ENCODE measurements at places on chromosomes 11 and 22. TPM values are rescaled to one million over a fixed set of nuclear protein-coding genes. Genes with fewer than 3 reads are reported as not detected.
A peak's percentile ranks its signal among the peaks of the same experiment; 100 is the strongest.

GRCh38 chr22:23256986-23257888, 76.9 kb downstream of the BCR start:
- H3K27ac ChIP-seq, result peak overlapping the region; percentile 88
- no peak overlapping the region for H3K4me3 ChIP-seq
- H3K4me1 ChIP-seq, result peaks cover 12% of the 10 kb centered on the region
- peak; percentile 51 for DNase-seq

DNA sequence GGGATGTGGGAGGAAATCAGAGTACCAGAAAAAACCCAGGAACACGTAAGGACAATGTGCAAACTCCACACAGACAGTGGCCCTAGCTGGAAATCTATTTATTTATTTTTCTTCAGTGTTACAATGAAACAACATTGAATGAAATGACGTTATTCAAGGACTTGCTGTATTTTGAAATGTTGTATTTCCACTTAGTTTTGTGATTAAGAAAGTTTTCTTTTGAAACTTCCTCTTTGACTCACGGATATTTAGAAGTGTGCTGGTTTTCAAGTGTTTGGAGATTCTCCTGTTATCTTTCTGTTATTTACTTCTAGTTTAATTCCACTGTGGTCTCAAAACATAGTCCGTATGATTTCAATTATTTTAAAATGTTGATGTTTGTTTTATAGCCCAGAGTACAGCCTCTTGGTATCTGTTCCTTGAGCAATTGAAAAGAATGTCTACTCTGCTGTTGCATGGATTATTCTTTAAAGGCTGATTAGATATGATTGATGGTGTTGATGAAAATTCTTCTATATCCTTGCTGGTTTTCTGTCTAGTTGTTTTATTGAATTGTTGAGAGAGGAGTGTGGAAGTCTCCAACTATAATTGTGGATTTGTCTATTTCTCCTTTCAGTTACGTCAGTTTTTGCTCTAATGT, 141.0 kb downstream of the ARHGAP20 start:
- no peaks in the 10 kb centered on the region for H3K4me1 ChIP-seq
- peaks cover 96% of the 10 kb centered on the region for H3K27me3 ChIP-seq
- no peak overlapping the region for H3K27ac ChIP-seq
- no peak overlapping the region for H3K4me3 ChIP-seq

DNA sequence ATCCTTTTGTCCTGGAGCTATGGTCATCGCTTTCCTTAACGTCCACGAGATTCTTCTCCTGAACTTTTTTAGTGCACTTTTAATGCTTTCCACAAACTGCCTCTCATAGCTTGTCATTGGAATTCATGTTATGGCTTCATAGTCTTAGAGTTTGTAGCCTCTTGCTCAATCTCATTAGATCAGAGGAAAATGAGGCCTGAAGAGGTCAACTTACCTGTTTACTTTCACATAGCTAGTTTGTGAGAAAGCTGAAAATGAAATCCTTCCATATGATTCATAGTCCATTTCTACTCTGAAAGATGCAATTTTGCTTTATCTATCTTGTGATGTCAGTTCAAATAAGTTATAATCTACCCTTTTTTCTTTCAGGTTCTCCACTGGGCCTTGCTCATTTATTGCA, 1747.2 kb upstream of the RAG2 start:
- H3K27ac ChIP-seq, result no peak overlapping the region
- H3K4me1 ChIP-seq, result peaks cover 6% of the 10 kb centered on the region
- no peaks in the 10 kb centered on the region for H3K27me3 ChIP-seq
- no peaks in the 10 kb centered on the region for H3K36me3 ChIP-seq
- H3K4me3 ChIP-seq, result no peak overlapping the region

DNA sequence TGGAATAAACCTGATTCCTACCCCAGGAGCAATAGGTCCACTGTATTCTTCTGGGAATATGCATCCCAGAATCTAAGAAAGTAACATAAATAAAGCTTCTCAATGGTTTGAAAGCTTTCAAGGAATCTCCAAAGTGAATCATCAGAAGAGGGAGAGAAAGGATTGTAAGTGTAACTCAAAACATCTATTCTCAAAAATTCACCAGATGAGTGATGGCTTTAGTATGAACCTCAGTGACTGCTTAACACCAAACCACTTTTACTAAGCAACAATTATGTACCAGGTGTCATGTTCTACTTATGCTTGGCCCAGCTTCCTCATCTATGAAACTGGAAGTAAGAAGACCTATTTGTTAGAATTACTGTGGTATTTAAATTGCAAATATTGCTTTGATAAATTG, 7.4 kb downstream of the RAB38 start:
- peaks cover 16% of the 10 kb centered on the region for H3K36me3 ChIP-seq
- H3K4me1 ChIP-seq, result peaks cover 45% of the 10 kb centered on the region
- H3K4me3 ChIP-seq, result no peak overlapping the region
- DNase-seq, result no peak

- no peak overlapping the region for H3K4me3 ChIP-seq
- H3K27me3 ChIP-seq, result peaks cover 91% of the 10 kb centered on the region
- H3K27ac ChIP-seq, result no peak overlapping the region
- DNase-seq, result no peak
Observed at GRCh38 chr11:83645561-83645960, 359.4 kb upstream of the CCDC90B start.

DNA sequence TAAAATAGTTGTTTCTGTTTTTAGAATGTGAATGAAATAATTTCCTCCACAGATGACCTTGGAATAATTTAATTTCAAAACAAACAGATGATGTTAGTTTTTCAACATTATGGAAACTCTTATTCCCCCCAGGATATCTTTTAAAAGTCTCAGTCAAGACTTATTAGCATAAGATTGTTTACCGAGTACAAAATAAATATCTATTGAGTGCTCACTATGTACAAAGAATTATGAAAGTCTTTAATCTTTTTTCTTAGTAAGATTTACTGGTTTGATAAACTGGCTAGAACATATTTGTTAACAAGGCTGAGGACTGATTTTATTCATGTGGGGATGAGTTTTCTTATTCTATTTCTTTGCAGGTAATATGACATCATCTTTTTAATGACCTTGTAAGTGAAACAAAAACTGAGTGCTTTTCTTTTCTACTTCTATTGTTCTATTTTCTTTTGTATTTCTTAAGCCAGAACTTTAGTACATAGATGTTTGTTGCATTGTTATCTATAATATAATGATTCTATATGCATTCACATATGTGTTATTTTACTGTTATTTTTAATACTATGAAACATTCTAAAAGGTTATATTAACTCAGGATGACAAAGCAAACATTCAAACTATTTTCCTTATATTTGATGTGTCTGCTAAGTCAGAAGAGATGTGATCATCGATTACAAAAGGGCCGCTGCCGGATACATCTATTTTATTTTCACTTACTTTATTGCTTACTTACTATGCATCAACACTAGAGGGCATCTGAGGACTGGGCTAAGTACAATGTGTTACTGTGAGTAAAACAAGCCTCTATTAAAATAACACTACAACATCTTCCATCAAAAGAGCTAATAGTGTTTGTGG, 111.0 kb upstream of the ARHGAP42 start:
- H3K27ac ChIP-seq, result no peak overlapping the region
- H3K27me3 ChIP-seq, result peaks cover 22% of the 10 kb centered on the region
- no peak overlapping the region for H3K4me3 ChIP-seq
- no peaks in the 10 kb centered on the region for H3K36me3 ChIP-seq
- H3K4me1 ChIP-seq, result no peaks in the 10 kb centered on the region

GRCh38 chr22:42388130-42388797, 43.9 kb downstream of the NFAM1 start:
- no peaks in the 10 kb centered on the region for H3K4me1 ChIP-seq
- H3K36me3 ChIP-seq, result no peaks in the 10 kb centered on the region
- no peak for DNase-seq
- H3K27ac ChIP-seq, result no peak overlapping the region
- H3K27me3 ChIP-seq, result peaks cover 19% of the 10 kb centered on the region
- no peak overlapping the region for H3K4me3 ChIP-seq

DNA sequence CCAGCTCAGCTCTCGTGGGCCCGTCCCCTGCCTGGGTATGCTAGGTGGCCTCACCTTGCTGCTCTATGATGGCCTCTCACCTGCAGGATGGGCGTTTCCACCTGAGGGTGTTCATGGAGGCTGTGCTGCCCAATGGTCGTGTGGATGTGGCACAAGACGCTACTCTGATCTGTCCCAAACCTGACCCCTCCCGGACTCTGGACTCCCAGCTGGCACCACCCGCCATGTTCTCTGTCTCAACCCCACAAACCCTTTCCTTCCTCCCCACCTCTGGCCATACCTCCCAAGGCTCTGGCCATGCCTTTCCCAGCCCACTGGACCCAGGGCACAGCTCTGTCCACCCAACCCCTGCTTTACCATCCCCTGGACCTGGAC, 2.1 kb downstream of the ZP1 start:
- no peaks in the 10 kb centered on the region for H3K4me1 ChIP-seq
- H3K36me3 ChIP-seq, result no peaks in the 10 kb centered on the region
- no peak for DNase-seq

GRCh38 chr11:12430954-12431595, 53.7 kb downstream of the PARVA start:
- peak overlapping the region; percentile 95 for H3K27ac ChIP-seq
- H3K4me1 ChIP-seq, result peaks cover 23% of the 10 kb centered on the region

- no peak overlapping the region for H3K27ac ChIP-seq
- no peak for DNase-seq
- peaks cover 73% of the 10 kb centered on the region for H3K36me3 ChIP-seq
Observed at GRCh38 chr11:43392713-43393112, 34.0 kb downstream of the TTC17 start.

DNA sequence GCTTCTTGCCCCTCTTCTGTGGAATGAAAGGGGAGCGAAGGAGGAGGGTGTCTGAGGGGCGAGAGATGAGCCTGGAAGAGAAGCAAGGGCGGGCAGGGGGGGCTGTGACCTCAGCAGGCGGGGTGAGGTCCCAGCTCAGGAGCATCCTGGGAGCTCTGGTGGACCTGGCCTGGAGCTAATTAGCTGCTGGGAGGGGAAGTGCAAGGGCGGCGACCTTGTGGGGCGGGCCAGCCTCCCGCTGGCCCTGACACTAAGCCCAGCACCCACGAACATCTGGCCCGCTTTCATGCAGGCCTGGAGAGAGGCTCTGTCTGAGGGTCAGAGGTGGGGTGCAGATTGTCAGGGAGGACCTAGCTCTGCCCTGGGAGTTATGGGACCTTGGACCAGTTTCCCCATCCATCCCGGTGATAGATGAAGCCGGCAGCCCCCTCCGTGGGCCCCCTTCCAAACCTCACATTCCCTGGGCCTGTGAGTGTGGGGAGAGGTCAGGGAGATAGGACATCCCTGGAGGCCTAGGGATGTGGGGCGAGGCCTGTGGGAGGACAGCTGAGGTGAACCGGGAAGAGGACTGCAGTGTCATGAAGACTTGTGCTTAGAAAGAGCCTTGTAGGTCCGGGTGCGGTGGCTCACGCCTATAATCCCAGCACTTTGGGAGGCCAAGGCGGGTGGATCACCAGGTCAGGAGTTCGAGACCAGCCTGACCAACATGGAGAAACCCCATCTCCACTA, 28.5 kb upstream of the CD82 start:
- H3K27ac ChIP-seq, result no peak overlapping the region
- no peak for DNase-seq
- no peaks in the 10 kb centered on the region for H3K36me3 ChIP-seq
- H3K4me1 ChIP-seq, result no peaks in the 10 kb centered on the region

DNA sequence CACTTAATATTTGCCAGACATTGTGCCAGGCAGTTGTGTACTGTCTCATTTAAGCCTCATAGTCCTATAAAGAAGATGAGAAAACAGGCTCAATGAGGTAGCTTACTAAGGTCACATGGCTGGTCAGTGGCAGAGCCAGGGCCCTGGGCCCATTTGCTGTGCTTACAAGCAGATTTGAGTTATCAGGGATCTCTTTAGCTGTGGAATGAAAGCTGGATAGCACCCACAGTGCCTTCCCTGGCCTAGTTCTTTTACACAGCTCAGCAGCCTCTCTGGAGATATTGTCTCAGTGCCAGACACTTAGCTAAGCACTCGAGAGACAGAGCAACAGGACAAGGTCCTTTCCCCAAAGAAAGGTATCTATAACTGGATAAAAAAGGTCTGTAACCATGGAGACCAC, 6.1 kb downstream of the TMEM86A start:
- no peaks in the 10 kb centered on the region for H3K36me3 ChIP-seq
- peaks cover 68% of the 10 kb centered on the region for H3K27me3 ChIP-seq
- H3K27ac ChIP-seq, result no peak overlapping the region

- no peak for DNase-seq
- no peak overlapping the region for H3K4me3 ChIP-seq
- H3K4me1 ChIP-seq, result no peaks in the 10 kb centered on the region
- H3K27ac ChIP-seq, result no peak overlapping the region
- H3K36me3 ChIP-seq, result no peaks in the 10 kb centered on the region
Observed at GRCh38 chr22:49371325-49372110, 456.2 kb downstream of the BRD1 start.

DNA sequence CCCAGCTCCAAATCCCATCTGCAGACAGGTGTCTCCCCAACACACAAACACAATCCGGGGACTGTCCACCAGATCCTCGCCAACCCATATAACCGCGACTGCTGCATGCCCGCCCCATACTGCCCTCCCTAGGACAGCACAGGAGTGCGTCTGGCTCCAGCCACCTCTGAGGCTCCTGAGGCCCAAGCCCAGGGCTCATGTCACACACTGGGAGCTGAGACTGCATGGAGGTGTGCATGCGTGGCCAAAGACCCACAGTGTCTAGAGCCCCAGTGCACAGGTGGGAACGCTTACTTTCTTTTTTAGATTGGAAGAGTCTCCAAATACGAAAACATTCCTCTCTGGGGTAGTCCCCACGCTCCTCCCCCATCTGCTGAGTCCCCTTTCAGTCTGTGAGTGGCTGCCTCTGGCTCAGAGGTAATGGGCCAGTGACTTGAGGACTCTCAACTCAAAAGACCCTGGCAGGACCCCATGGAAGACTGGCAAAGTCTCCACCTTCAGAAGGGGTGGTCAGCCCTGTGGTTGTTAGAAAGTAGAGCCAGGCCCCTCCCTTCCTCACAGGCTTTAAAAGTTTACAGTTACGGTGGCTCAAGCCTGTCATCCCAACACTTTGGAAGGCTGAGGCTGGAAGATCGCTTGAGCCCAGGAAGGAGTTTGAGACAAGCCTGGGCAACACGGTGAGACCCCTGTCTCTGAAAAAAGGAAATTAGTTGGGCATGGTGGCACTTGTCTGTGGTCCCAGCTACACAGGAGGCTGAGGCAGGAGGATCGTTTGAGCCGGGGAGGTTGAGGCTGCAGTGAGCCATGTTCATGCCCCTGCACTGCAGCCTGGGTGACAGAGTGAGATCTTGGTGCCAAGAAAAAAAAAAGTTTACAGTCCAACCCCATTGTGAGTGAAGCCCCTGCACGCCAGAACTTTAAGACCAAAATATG, 2.3 kb downstream of the CBX7 start:
- no peaks in the 10 kb centered on the region for H3K36me3 ChIP-seq
- H3K27me3 ChIP-seq, result peaks cover 22% of the 10 kb centered on the region

- H3K36me3 ChIP-seq, result peaks cover 13% of the 10 kb centered on the region
- no peak for DNase-seq
Observed at GRCh38 chr11:44255406-44256071, 54.4 kb downstream of the ALX4 start.

- no peaks in the 10 kb centered on the region for H3K27me3 ChIP-seq
- H3K36me3 ChIP-seq, result no peaks in the 10 kb centered on the region
- H3K27ac ChIP-seq, result no peak overlapping the region
Observed at GRCh38 chr11:16853266-16853665, 114.8 kb downstream of the C11orf58 start.

GRCh38 chr11:125953401-125953935, 7.6 kb downstream of the VSIG10L2 start:
- no peak for DNase-seq
- no peaks in the 10 kb centered on the region for H3K27me3 ChIP-seq
- no peaks in the 10 kb centered on the region for H3K36me3 ChIP-seq
- peaks cover 12% of the 10 kb centered on the region for H3K4me1 ChIP-seq
- no peak overlapping the region for H3K4me3 ChIP-seq

TRIM64 gene
- total RNA-seq, result not detected

CADM1 gene
- total RNA-seq, result not detected

BDNF gene
- 2.8 TPM for total RNA-seq

HEPACAM gene
- total RNA-seq, result not detected

SPON1 gene
- total RNA-seq, result not detected

GLYAT gene
- not detected for total RNA-seq

ART5 gene
- total RNA-seq, result not detected
